ENCODE measurements at places on chromosomes 16 and 17.

GRCh38 chr16:24713379-24713778 lies 16.1 kb upstream of the TNRC6A start:
- no peak for DNase-seq

GRCh38 chr16:1414532-1415260 lies at the start of gene UNKL:
TSS of gene UNKL (minus strand) at chr16:1414704. CDS start at chr16:1414691, 13 bp downstream.
- peak; percentile 81 for DNase-seq

- DNase-seq = no peak
These were observed 97.7 kb downstream of the CBLN1 start for GRCh38 chr16:49183911-49184310.

DNA sequence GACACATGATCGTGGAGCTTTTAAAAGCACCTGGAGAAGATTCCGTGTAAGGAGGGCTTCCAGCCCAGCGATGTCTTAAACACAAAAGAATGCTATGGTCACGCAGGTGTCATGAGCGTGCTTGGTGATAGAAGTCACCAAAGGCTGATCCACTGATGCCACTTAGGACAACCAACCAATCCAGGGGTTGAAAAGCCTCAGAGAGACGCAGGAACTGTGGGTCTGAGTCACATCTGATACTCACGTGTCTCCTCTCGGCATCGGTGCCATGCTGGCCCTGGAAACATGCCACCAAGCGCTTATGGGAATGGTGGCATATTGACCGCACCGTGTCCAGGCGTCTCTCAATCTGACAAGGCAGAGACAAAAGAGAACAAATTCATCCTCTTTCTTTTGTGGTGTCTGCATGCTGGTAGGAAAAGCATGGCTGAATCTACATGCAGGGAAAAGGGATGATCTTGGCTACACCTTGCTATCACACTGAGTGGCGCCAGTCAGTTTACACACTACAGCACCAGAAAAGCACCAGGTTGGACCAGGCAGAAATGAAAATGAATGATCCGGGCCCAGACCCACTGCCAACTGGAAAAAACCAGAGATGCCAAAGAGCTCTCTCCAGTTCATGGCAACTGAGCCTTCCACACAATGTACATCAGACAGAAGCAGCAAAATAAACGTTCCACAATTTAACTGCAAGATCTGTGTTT lies 38.0 kb downstream of the ARHGAP17 start:
- DNase-seq = no peak

GRCh38 chr16:57358086-57358420 lies 530 bp upstream of the CCL22 start:
- no peak for DNase-seq

DNA sequence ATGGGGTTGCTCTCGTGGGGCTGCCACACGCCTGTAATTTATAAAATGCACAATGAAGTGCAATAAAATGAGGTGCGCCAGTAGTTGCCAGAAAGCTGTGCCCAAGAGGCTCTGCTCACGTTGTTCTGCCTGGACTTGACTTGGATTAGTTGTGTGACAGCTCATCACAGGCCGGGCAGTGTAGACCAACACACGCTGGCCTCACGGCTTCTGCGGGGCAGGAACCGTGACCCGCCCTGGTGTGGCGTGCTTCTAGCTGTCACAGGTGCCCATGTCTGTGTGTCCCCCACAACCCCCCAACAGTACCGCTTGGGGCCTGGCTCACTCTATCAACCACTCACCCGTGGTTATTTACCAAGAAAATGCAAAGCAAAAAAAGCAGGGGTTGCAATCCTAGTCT lies 112.2 kb upstream of the ZNF750 start:
- DNase-seq = no peak

GRCh38 chr16:74297145-74297665 lies 591 bp downstream of the PSMD7 start:
- DNase-seq = no peak

GRCh38 chr16:85928401-85928820 lies 29.4 kb downstream of the IRF8 start:
- no peak for DNase-seq

- no peak for DNase-seq
These were observed 78.8 kb downstream of the CDRT15 start for GRCh38 chr17:14157822-14158221.

GRCh38 chr17:82528484-82529265 lies 9.1 kb downstream of the FOXK2 start:
- DNase-seq = no peak

GRCh38 chr16:79914961-79915720 lies 314.6 kb upstream of the MAF start:
- DNase-seq = no peak

- DNase-seq = no peak
These were observed 110.7 kb upstream of the FAM20A start for GRCh38 chr17:68711858-68712257.

DNA sequence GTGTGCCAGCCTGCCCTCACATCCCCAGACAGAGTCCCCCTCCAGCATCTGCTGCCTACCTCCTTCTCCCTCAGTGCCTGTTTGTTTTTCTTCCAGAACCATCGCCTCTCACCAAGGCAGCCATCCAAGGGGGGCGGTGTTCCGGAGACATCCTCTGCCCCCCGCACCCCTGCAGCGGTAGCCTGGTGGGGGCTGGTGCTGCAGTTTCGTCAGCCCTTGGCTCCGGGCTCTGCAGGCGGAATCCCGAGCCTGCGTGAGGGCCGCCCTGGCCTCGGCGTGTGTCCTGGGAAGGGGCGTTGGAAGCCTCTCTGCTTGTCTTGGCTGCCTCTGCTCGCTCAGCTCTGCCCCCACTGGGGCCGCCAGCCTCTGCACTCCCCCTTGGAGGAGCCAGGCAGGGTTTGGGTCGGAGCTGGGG lies 126.0 kb upstream of the CIBAR2 start:
- no peak for DNase-seq

DNA sequence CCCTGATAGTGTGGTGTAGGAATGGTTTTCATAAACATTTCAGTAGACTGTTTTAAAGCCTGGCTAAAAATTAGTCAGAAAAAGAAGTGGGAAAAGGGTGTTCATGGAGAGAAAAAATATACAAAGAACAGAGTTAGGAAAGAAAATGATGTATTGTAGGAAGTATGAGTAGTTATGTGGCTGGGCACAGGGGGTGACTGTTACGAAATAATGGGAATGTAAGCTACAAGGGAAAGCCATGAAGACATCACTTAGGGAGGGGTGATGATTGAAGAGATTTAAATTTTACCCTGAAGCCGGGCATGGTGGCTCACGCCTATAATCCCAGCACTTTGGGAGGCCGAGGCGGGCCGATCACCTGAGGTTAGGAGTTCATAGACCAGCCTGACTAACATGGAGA lies 55.3 kb downstream of the NUP88 start:
- DNase-seq = no peak

DNA sequence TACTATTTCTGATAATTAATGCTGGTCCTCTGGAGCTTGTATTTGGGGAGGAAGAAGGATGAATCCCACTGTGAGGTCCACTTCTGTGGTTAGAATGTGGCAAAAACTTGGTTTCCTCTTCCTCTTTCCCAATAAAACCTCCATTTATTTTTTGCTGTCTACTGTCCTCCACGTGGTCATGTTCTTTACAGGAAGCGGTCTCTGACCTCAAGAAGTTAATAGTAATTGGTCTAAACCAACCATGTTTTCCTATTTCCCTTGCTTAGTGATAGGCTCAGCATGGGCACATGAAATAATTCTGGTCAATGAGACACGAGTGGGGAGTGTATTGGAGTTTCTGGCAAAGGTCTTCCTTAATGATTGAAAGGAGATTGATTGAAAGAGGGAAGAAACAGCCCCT lies 33.9 kb downstream of the CHP2 start:
- DNase-seq = no peak

DNA sequence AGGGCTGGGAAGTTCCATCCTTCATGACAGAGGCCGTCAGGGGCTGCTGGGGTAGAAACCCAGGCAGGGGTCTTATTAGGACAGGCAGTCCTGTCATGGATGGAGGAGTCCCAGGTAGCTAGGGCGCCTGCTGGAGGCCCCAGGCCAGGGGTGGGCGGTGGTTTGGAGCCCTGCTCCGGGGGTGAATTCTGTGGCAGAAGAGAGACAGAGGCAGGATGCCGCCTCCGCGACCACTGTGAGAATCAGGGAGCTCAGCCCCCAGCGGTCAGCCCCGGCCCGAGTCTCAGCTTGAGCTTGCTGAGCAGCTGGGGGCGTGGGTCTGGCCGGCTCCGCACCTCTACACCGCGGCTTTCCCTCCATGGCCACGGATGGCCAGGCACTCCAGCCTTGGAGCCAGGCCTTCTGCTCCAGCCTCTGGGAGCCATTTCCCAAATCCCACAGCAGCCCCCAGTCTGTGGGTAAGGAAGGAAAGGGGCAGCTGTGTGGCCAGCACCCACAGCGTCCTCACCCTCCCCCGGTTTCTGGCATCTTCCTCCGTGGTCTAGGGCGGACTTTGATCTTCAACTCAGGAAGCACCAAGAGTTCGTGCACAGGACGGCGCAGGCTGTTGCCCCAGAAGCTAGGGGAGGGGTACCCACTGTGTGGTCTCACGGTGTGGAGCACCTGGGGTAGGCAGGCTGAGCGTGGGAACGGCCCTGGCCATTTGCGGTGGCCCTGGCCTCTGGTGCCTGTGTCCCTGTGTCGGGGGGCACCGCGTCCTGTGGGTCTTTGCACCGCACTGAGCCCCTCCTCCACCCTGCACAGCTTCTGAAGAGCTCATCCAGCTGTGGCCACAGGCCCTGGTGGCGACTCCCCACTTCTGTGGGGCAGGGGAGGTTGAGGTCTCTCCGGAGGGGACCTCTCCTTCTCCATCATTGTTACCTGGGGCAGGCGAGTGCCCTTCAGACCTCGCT lies 14.1 kb downstream of the CD7 start:
- DNase-seq = peak; percentile 35

All from stimulated activated naive CD4-positive, alpha-beta T cell (primary cell).